Ovary (tissue), 10 donors: ENCODE measurements at places on chromosomes 5 and 9. TPM values are rescaled to one million over a fixed set of nuclear protein-coding genes. Genes with fewer than 3 reads are reported as not detected.

- no peak overlapping the region for H3K4me3 ChIP-seq
- H3K27me3 ChIP-seq, result no peaks in the 10 kb centered on the region
- no peaks in the 10 kb centered on the region for H3K36me3 ChIP-seq
- H3K4me1 ChIP-seq, result no peaks in the 10 kb centered on the region
- H3K27ac ChIP-seq, result no peak overlapping the region
Observed at GRCh38 chr5:20959347-20959746, 971.3 kb upstream of the CDH18 start.

- H3K4me1 ChIP-seq, result no peaks in the 10 kb centered on the region
- H3K27ac ChIP-seq, result peak overlapping the region; percentile 26
- no peaks in the 10 kb centered on the region for H3K36me3 ChIP-seq
Observed at GRCh38 chr5:138503487-138504270, 38.4 kb downstream of the EGR1 start.

GRCh38 chr9:17138503-17138902 is 3.7 kb downstream of the CNTLN start:
- no peaks in the 10 kb centered on the region for H3K36me3 ChIP-seq
- no peaks in the 10 kb centered on the region for H3K27me3 ChIP-seq
- no peak overlapping the region for H3K27ac ChIP-seq
- H3K4me3 ChIP-seq, result no peak overlapping the region
- peaks cover 10% of the 10 kb centered on the region for H3K4me1 ChIP-seq
- DNase-seq, result no peak

DNA sequence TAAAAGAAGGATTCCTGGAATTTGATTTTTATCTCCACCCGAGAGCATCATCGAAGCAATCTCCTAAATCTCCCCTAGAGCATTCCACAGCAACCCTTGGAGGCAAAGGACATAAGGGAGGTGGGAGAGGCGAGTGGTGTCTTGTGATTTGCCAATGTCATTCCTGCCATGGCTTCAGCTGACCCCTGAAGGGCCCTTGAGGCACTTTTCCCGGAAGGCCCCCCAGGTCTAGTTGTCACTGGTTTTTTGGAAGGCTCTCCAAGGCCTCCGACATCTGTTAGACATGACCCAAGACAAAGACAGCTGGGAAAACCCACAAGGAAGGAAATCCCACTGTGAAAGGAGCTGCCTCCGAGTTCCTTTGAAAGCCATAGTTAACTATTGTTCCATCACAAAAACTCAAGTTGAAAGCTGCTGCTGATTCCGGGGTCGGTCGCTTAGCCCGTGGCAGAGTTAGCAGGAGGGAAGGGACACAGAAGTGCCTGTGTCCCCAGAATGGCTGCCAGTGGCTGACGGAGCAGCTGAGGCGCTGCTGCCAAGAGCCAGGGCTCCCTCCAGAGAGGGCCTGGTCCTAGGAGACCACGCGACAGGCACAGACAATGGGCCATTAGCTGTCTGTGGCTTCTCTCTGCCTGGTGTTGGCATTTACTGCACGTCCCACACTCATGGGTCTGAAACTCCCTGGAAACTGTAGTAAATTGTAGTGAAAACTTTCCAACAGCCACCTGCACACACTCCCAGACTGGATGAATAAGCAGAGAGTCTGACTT is 24.4 kb upstream of the TRIO start:
- H3K36me3 ChIP-seq, result no peaks in the 10 kb centered on the region
- no peak overlapping the region for H3K4me3 ChIP-seq
- DNase-seq, result no peak
- H3K27ac ChIP-seq, result no peak overlapping the region
- H3K4me1 ChIP-seq, result no peaks in the 10 kb centered on the region

DNA sequence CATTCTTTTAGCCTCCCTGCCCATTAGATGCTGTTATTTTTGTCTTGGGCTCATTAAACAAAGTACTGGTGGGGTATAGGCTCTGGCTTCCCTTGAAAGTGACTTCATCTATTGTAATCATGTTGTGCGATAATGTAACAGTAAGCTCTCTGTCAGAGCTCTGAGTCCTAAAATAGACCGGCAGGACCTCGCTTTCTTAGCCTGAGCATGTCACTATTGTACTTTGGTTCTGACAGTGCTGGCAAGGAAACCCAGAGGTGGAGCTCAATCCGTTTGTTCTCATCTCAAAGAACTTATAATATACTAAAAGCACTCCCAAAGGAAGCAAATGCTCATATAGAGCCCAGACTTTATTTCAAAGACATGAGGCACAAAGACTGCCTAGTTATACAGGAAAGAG is 339.1 kb upstream of the CCNH start:
- H3K36me3 ChIP-seq, result no peaks in the 10 kb centered on the region
- no peak for DNase-seq
- H3K4me3 ChIP-seq, result no peak overlapping the region
- H3K27ac ChIP-seq, result no peak overlapping the region
- H3K4me1 ChIP-seq, result no peaks in the 10 kb centered on the region

GRCh38 chr9:123234853-123235252 is 33.5 kb downstream of the STRBP start:
- DNase-seq, result no peak
- no peak overlapping the region for H3K27ac ChIP-seq
- H3K4me1 ChIP-seq, result no peaks in the 10 kb centered on the region
- no peak overlapping the region for H3K4me3 ChIP-seq

- no peaks in the 10 kb centered on the region for H3K4me1 ChIP-seq
- no peaks in the 10 kb centered on the region for H3K36me3 ChIP-seq
- no peak for DNase-seq
- no peaks in the 10 kb centered on the region for H3K27me3 ChIP-seq
Observed at GRCh38 chr9:78044189-78044588, 12.6 kb upstream of the GNAQ start.

GRCh38 chr9:33506626-33507370 is 17.3 kb upstream of the ANKRD18B start:
- DNase-seq, result no peak
- no peaks in the 10 kb centered on the region for H3K4me1 ChIP-seq
- H3K27me3 ChIP-seq, result no peaks in the 10 kb centered on the region
- H3K27ac ChIP-seq, result no peak overlapping the region
- no peaks in the 10 kb centered on the region for H3K36me3 ChIP-seq

GRCh38 chr5:67165526-67166459 is 30.8 kb downstream of the CD180 start:
- DNase-seq, result peak; percentile 82
- H3K27ac ChIP-seq, result no peak overlapping the region
- H3K4me3 ChIP-seq, result peak overlapping the region; percentile 15
- no peaks in the 10 kb centered on the region for H3K36me3 ChIP-seq
- no peaks in the 10 kb centered on the region for H3K27me3 ChIP-seq

The DEPDC1B gene
- total RNA-seq, result not detected

The PLAC8L1 gene
- not detected for total RNA-seq

The SPINK1 gene
- total RNA-seq, result 13.1 TPM

The AHRR gene
- 0.72 TPM for total RNA-seq

The GCNT4 gene
- total RNA-seq, result 3.2 TPM
